T47D (cell line): ENCODE measurements at places on chromosomes 12 and 14.

DNA sequence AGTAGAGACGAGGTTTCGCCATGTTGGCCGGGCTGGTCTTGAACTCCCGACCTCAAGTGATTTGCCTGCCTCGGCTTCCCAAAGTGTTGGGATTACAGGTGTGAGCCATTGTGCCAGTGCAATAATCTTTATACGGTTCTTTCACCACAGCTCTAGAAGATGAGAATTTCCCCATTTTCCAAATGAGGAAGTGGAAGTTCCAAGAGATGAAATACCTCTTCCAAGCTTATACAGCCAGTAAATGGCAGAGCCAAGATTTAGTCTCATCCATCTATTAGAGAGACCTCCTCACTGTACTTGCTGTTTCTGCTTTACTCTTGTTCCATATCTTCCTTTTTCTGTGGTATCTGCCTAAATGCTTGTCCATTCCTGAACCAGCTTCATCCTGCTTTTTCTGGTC is 3.1 kb upstream of the LMNTD1 start:
- no peak for DNase-seq

GRCh38 chr14:46057799-46058198 is 593.8 kb downstream of the RPL10L start:
- DNase-seq: no peak

DNA sequence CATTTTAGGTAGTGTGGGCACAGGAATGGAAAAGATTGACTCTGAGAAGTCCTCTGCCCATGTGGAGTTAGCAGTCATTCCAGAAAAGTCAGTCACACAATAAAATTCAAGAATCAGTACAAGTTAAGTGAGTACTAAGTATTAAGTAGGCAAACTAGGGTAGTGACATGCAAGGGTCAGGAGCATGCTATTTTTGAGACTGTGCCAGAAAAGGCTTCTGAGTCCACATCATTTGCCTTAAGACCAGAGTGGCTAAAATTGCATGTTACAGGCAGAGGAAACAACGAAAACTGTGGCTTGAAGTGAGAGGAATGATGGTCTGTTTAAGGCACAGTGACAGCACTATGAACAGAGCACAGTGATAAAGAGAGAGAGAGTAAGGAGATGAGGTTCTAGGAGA is 108.9 kb downstream of the SLC6A15 start:
- DNase-seq: no peak

DNA sequence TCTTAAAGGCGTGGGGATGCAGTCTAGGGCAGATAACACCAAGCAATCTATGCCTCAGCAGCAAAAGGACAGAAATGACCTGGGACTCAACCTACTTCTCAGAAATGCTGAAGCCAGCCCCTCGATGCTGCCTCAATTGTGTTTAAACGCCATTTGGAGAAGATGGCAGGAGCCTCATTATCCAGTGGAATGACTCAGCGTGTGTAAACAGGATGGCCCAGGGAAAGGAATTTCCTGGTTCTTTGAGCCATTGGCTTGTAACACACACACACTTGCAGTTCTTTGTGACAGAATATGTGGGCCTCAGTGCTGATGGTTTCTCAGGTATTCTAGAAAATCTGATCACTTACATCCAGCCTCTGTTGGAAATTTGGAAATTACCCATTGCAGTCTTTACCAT is 154.3 kb downstream of the NTF3 start:
- DNase-seq: peak; percentile 9
